A673 (cell line): ENCODE measurements at places on chromosomes 13 and 19. TPM values are rescaled to one million over a fixed set of nuclear protein-coding genes. Genes with fewer than 3 reads are reported as not detected.
A peak's percentile ranks its signal among the peaks of the same experiment; 100 is the strongest.

- H3K27me3 ChIP-seq = no peaks in the 10 kb centered on the region
- peaks cover 7% of the 10 kb centered on the region for H3K4me1 ChIP-seq
- no peaks in the 10 kb centered on the region for H3K36me3 ChIP-seq
- H3K4me3 ChIP-seq = no peak overlapping the region
- H3K27ac ChIP-seq = no peak overlapping the region
- no peak for DNase-seq
Observed at GRCh38 chr19:44571830-44572580, 41.4 kb upstream of the IGSF23 start.

- H3K27ac ChIP-seq = no peak overlapping the region
- no peak for DNase-seq
- peaks cover 3% of the 10 kb centered on the region for H3K36me3 ChIP-seq
- no peaks in the 10 kb centered on the region for H3K27me3 ChIP-seq
- no peaks in the 10 kb centered on the region for H3K4me1 ChIP-seq
Observed at GRCh38 chr13:25157681-25158080, 14.4 kb downstream of the AMER2 start.

The PRX gene
- total RNA-seq = 2.5 and 3.9 TPM in 2 replicates

The RNU6-9 gene
- total RNA-seq = not detected in 2 replicates

The CYP2A7 gene
- not detected in 2 replicates for total RNA-seq

The LPAR6 gene
- 4.0 and 6.7 TPM in 2 replicates for total RNA-seq

- H3K36me3 ChIP-seq = no peaks in the 10 kb centered on the region
- H3K27me3 ChIP-seq = no peaks in the 10 kb centered on the region
Observed at GRCh38 chr13:85379433-85379832, 419.8 kb downstream of the SLITRK6 start.

- no peak overlapping the region for H3K27ac ChIP-seq
- no peak for DNase-seq
- H3K27me3 ChIP-seq = no peaks in the 10 kb centered on the region
- H3K36me3 ChIP-seq = peaks cover 12% of the 10 kb centered on the region
- no peak overlapping the region for H3K4me3 ChIP-seq
Observed at GRCh38 chr19:47682939-47683338, 30.3 kb upstream of the EHD2 start.

- peaks cover 7% of the 10 kb centered on the region for H3K4me1 ChIP-seq
- peak overlapping the region; percentile 37 for H3K4me3 ChIP-seq
- no peak for DNase-seq
- no peak overlapping the region for H3K27ac ChIP-seq
- H3K27me3 ChIP-seq = peaks cover 3% of the 10 kb centered on the region
- no peaks in the 10 kb centered on the region for H3K36me3 ChIP-seq
Observed at GRCh38 chr13:27007166-27007565, 164.4 kb downstream of the USP12 start.

- H3K4me3 ChIP-seq = no peak overlapping the region
- no peak overlapping the region for H3K27ac ChIP-seq
- H3K27me3 ChIP-seq = no peaks in the 10 kb centered on the region
- no peak for DNase-seq
- no peaks in the 10 kb centered on the region for H3K36me3 ChIP-seq
Observed at GRCh38 chr13:62093984-62094780, 678.5 kb upstream of the PCDH20 start.

GRCh38 chr19:7973883-7974282 lies 30.4 kb upstream of the TIMM44 start:
- no peaks in the 10 kb centered on the region for H3K27me3 ChIP-seq
- H3K4me3 ChIP-seq = no peak overlapping the region
- H3K4me1 ChIP-seq = no peaks in the 10 kb centered on the region
- H3K27ac ChIP-seq = no peak overlapping the region
- no peak for DNase-seq

- no peak for DNase-seq
- H3K36me3 ChIP-seq = peaks cover 12% of the 10 kb centered on the region
- H3K27ac ChIP-seq = peak overlapping the region; percentile 95
- H3K27me3 ChIP-seq = no peaks in the 10 kb centered on the region
Observed at GRCh38 chr19:13840305-13841085, 36.4 kb upstream of the NANOS3 start.

The GPR180 gene
- 7.2 and 8.3 TPM in 2 replicates for total RNA-seq

The GPR12 gene
- total RNA-seq = not detected in 2 replicates

DNA sequence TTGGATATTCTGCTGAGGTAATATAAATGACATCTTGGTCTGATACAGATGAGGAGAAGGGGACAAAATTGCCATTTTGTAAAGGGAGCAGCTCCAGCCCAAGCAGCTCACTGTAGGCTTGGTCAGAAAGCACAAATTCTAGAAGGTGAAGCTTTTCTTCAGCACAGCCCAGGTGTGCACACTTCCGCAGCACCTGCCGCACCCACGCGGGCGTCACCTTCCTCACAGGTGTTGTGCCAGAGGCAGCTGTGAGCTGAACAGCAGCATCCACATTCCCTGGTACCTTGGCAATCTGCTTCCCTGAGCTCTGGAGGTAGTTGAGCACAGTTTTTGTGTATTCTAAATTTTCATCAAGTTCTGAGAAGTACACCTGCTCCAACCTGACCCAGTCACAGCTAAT lies 79.0 kb downstream of the SACS start:
- H3K4me1 ChIP-seq = no peaks in the 10 kb centered on the region
- H3K27me3 ChIP-seq = no peaks in the 10 kb centered on the region
- no peak for DNase-seq
- H3K4me3 ChIP-seq = no peak overlapping the region

- H3K27ac ChIP-seq = no peak overlapping the region
- H3K4me3 ChIP-seq = no peak overlapping the region
- H3K27me3 ChIP-seq = no peaks in the 10 kb centered on the region
- H3K4me1 ChIP-seq = no peaks in the 10 kb centered on the region
- DNase-seq = no peak
Observed at GRCh38 chr13:95100525-95101433, 200.5 kb downstream of the ABCC4 start.

GRCh38 chr19:51547397-51548212 lies 16.1 kb upstream of the SIGLEC6 start:
- no peaks in the 10 kb centered on the region for H3K4me1 ChIP-seq
- no peaks in the 10 kb centered on the region for H3K36me3 ChIP-seq
- no peak overlapping the region for H3K4me3 ChIP-seq
- DNase-seq = no peak

The LSM7 gene
- 137 and 152 TPM in 2 replicates for total RNA-seq

The NKPD1 gene
- total RNA-seq = 0.30 and 0.37 TPM in 2 replicates

DNA sequence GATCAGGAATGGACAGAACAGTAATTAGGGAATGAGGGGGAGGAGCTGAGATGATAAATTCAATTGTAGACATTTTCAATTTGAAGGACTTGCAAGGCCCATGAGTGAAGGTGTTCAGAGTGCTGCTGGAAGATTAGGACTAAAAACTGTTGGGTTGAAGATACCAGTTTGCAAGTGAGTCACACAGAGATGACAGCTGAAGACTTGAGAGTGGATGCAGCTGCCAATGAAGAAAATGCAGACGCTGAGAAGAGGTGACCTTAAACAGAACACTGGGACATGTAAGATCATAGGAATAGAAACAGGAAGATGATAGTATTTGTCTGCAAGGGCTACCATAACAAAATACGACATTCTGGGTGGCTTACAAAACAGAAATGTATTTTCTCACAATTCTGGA lies 1716.5 kb upstream of the SLC10A2 start:
- DNase-seq = no peak
- H3K27me3 ChIP-seq = no peaks in the 10 kb centered on the region
- no peak overlapping the region for H3K27ac ChIP-seq
- H3K36me3 ChIP-seq = no peaks in the 10 kb centered on the region
- H3K4me3 ChIP-seq = no peak overlapping the region
- H3K4me1 ChIP-seq = no peaks in the 10 kb centered on the region

DNA sequence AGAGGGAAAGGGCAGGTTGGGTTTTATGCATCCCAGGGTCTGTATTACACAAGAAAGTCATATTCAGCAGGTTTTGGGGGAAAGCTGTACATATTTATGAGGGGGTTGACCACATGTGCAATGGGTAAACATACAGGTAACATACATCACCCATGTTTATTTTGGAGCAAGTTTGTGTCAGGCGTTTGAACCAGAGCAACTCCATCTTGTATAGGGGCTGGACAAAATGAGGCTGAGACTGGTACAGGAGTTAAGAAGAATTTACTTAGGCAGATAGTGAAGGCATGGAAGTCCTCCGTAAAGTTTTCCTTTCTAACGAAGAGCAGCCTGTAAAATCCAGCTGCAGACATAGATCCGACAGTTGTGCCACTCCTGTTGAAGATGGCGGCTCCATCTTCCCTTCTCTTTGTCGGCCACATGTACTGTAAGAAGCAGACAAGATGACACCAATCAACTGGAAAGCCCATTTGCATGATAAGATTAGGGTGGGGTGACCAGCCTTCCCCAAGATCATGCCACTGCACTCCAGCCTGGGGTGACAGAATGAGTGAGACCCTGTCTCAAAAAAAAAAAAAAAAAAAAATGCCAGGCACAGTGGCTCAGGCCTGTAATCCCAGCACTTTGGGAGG lies 4.7 kb upstream of the NUDT19 start:
- no peaks in the 10 kb centered on the region for H3K4me1 ChIP-seq
- H3K4me3 ChIP-seq = no peak overlapping the region
- no peaks in the 10 kb centered on the region for H3K27me3 ChIP-seq
- no peaks in the 10 kb centered on the region for H3K36me3 ChIP-seq
- H3K27ac ChIP-seq = no peak overlapping the region

DNA sequence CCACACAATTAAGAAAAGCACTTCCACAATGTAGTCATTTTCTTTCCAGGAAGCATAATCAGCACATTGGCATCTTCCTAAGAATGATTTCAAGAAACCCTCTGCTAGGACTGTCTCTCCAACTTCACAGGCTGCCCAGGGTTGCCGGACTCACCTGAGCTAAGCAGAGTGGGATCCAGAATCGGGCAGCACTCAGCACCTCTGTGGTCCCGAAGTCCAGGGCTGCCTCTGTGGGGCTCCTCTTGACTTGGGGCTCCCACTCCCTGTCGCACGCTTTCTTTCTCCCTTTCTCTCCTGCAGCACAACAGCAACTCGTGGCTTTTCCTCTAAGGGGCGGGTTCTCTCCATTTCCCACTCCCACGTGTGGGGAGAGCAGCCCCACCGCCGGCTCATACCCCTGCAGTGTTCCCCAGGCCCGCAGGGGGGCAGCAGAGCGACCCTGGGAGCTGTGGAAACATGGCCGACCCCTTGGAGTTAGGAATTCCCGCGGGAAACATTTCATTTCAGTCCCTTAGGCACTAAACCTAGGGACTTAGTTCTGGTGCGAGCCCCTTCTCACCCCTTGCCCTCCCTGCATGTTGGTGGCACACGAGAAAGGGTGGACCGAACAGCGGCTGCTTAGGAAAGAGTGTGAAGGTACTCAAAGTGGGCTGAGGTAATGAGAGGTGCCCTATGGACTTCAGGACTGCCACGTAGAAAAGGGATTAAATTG lies at the start of gene TMEM272:
Gene TMEM272, minus strand, starts transcription at position 316 of the 712 bp plus-strand sequence. CDS start 6,647 bp downstream, outside the sequence.
- H3K4me1 ChIP-seq = peaks cover 8% of the 10 kb centered on the region
- peak within 1 kb of the TSS; percentile 30 for H3K4me3 ChIP-seq
- H3K27ac ChIP-seq = no peak within 1 kb of the TSS

DNA sequence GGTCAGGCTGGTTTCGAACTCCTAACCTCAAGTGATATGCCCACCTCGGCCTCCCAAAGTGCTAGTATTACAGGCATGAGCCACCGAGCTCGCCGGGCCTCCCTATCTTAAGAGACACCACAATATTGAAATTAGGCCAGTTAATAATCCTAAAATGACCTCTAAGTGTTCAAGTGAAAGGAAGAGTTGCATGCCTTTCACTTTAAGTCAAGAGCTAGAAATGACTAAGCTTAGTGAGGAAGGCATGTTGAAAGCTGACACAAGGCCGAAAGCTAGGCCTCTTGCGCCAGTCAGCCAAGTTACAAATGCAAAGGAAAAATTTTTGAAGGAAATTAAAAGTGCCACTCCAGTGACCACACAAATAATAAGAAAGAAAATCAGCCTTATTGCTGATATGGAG lies 144.5 kb upstream of the FNDC3A start:
- no peaks in the 10 kb centered on the region for H3K27me3 ChIP-seq
- H3K27ac ChIP-seq = no peak overlapping the region
- H3K4me3 ChIP-seq = no peak overlapping the region
- H3K36me3 ChIP-seq = no peaks in the 10 kb centered on the region
- DNase-seq = no peak
- H3K4me1 ChIP-seq = no peaks in the 10 kb centered on the region
